ENCODE measurements at places on chromosomes 6 and 20.

GRCh38 chr20:57755609-57756008 is 45.8 kb upstream of the PMEPA1 start:
- no peak for DNase-seq

GRCh38 chr20:34998331-34998950 is 42.8 kb downstream of the MYH7B start:
- no peak for DNase-seq

DNA sequence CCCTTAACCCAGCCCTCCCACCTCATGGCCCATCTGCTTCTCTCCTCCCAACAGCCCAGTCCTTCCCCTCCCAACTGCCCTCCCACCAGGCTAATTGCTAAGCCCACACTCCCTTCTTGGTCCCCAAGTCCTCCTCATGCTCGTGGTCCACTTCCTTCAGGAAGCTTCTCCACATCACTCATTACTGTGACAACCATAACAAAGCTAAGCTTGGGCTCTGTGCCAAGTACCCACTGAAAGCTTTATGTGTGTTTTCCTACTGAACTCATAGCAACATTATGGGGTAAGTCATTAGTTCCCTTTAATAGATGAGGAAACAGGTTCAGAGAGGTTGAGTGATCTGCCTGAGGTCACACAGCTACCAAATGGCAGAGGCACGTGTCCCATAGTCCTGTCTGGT is 16.2 kb downstream of the FRS3 start:
- no peak for DNase-seq

DNA sequence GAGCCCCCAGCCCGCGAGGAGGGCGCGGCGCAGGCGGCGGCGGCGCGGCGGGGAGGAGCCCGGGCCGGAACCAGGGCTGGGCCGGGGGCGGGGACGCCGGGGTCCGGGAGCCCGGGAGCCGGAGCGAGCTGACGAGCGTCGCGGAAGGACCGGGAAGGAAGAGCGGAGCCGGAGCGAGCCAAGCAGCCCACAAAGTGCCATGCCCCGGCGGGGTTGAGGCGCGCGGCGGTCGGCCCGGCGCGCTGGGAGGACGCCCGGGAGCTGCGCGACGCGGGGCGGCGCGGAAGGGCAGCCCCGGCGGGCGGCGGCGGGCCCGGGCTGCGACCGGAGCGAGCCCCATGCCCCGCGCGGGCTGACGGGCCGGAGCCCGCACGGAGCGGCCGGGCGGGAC is 289 bp downstream of the FOXP4 start:
- DNase-seq: peak; percentile 27

DNA sequence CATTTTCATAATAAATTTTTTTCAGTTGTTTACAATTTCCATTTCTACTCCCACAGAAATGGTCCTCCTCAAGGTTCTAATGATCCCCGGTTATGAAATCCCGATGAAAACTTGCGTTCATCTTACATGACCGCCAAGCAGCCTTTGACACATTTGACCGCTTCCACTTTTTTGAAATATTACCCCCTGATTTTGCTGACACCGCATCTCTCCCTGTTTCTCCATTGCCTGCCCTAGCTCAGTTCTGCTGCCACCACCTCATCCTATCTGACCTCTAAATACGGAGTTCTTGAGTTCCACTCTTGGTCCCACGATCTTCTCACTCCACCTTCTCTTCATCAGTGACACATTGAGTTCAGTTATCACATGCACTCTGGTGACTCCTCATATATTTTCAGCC is 74.1 kb downstream of the SLC35B3 start:
- DNase-seq: no peak

- DNase-seq: no peak
Observed at GRCh38 chr20:10075606-10076005, 40.8 kb downstream of the ANKEF1 start.

DNA sequence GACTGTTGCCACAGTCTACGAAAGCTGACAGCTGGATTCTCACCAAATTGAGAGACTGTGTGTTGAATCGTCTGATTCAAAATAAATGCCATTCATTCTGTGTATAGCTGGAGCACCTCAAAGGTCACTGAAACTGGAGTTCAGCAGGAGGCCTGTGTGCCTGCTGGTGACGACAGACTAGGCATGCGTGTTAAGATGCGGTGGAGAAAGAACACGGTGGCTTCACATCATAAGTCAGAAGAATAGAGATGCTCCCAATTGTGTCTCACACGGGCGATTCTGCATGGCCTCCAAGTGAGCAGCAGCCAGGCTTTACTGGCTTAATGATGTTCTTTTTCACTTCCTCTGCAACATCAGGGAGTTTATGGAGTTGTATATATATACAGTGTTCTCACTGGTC is 32.3 kb downstream of the SNHG17 start:
- no peak for DNase-seq

- DNase-seq: no peak
Observed at GRCh38 chr20:34624629-34625028, 52.3 kb downstream of the PIGU start.

DNA sequence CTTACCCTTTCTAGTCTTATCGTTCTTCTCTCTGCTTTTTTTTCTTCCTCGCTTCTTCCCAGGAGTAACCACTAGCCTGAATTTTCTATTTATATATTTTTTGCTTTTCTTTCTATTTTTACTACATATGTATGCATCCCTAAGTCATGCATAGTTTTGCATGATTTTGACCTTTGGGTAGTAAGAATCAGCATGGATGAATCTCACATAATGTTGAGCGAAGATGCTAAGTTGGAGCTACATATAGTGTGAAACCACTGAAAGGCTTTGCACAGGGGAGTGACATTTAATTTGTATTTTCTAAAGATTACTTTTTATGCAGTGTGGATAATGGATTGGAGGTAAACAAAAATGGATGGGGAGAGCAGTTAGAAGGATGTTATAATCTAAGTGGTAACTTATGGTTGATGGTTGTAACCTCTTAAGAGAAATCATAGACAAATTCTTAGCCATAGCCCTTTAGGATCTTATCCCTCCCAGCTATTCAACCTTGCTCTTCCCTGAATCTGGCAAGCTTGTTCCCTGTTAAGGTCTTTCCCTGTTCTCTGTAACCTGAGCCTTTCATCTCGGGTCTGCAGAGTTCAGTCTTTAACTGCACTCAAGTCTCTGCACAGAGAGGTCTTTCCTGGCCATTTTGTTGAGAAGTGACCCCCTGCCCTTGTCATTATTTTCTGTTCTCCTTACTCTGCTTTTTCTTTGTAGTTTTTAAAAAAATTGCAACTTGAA is 18.0 kb downstream of the PEX7 start:
- DNase-seq: no peak

DNA sequence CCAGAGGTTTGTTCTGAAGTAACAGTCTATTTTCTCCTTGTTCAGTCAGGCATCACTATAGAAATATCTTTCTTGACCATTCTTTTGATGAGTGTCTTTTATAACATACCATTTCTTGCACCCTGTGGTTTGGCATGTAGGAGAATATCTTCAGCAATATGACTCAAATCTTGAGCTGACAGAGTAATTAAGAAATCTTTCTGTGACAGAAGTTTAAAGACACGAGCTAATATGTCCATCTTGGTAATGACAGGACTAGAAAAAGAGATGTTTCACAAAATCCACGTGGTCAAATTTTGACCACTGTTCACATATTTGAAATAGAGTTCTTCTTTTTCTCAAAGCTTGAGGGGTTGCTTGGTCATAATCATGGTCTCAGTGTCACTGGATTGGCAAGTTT is 149.9 kb downstream of the MYB start:
- no peak for DNase-seq

GRCh38 chr20:25738198-25738597 is 41.5 kb upstream of the ZNF337 start:
- DNase-seq: no peak

GRCh38 chr6:102994866-102995265 is 1601.4 kb downstream of the GRIK2 start:
- no peak for DNase-seq

- no peak for DNase-seq
Observed at GRCh38 chr6:144217264-144217663, 66.9 kb downstream of the STX11 start.

GRCh38 chr20:25195962-25196785 is 662 bp downstream of the ENTPD6 start:
- DNase-seq: peak; percentile 29

GRCh38 chr6:157173776-157174175 is 149.5 kb downstream of the TMEM242 start:
- DNase-seq: no peak

GRCh38 chr6:111666847-111667246 is 61.2 kb upstream of the TRAF3IP2 start:
- no peak for DNase-seq

DNA sequence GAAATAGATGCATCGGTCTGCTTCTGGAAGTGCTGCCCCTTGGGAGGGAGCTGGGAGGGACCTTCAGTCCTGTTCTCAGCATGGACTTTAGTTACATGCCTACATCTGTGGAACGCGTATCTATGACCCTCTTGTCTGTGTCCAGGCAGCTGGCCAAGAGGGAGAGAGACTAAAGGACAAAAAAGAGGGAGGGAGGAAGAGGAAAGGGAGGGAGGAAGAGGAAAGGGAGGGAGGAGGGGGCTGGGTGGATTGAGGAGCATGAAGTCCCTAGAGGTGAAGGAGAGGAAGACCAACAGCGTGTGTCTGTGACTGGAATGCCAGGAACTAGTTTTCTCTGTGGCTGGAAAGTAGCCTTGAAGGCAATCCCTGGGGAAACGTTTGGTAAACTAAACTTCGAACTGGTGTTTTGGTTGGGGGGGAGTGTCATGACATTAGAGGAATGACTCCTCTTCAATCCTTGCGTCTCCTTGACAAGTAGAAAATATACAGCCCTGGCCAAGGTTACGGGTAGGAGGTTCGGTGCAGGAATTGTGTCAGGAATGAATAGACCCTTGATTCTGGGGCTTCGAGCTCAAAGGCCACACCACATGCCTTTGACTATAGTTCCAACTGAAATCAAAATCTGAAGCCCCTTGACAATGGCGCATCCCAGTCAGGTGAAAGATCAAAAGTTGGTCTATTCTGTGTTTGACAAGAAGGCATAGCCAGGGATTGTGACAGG is 52.0 kb upstream of the PLEKHG1 start:
- DNase-seq: no peak

DNA sequence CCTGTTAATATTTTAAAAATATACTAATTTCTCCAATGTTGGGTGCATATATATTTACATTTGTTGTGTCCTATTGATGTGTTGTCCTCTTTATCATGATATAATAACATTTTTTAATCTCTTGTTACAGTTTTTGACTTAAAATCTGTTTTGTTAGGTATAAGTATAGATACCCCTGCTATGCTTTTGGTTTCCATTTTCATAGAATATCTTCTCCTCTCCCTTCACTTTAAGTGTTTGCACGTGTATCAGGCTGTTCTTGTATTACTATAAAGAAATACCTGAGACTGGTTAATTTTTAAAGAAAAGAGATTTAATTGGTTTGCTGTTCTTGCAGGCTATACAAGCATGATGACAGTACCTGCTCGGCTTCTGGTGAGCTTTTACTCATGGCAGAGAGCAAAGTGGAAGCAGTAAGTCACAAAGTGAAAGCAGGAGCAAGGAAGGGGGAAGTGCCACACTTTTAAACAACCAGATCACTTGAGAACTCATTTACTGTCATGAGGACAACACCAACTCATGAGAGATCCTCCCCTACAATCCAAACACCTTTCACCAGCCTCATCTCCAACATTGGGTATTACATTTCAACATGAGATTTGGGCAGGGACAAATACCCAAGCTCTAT is 340.5 kb upstream of the SYNCRIP start:
- no peak for DNase-seq

DNA sequence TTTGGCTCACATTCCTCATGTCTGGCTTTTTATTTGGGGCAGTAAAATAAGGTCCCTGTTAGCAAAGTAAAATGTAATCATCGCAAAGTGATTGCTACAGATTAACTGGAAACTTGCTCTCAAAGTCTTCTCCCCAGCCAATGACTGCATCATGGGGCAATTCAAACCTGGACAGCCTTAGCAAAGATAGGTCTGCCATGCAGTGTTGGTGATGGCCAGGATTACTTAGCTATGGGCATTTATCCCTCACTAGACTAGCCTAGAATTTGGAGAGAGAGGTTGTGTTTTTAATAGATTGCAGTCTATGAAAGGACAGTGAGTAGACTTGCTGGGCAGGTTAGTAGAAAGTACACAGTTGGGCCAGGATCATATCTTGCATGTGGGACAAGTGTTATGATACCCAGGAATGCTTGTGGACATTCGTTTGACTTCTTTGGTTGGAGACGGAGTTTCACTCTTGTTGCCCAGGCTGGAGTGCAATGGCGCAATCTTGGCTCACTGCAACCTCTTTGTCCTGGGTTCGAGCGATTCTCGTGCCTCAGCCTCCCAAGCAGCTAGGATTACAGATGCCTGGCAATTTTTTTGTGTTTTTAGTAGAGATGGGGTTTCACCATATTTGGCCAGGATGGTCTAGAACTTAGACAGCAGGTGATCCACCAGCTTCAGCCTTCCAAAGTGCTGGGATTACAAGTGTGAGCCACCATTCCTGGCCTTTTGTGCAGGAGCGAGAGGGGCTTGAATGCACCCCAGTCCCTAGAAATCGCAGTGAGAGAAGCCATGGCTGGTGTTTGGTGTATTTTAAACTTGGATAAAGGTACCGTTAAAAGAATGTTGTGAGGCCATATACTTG is 3.4 kb downstream of the RPS12 start:
- no peak for DNase-seq

DNA sequence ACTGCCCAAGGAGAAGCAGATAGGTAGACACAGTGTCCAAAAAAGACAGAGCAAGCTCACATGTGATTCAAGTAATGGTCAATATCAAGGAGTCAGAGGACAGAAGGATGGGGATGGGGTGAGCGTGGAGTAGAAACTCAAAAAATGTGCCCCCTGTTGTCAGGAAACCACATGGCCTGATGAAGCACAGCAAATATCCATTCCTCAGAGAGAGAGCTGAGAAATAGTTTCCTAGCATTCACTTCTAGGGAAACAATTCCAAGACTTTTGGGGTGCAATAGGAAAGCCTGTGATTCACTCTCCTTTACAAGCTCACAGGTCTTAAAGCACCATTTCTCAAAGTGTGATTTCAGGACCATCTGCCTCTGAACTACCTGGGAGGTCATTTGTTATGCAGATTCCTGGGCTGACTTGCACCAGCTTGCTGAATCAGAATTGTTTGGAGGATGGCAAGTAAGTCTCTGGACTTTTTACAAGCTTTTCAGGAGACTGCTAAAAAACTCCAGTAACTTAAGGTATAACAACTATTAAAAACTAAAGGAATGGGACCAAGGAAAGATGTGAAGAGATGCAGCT is 432.8 kb downstream of the HDGFL1 start:
- DNase-seq: no peak

DNA sequence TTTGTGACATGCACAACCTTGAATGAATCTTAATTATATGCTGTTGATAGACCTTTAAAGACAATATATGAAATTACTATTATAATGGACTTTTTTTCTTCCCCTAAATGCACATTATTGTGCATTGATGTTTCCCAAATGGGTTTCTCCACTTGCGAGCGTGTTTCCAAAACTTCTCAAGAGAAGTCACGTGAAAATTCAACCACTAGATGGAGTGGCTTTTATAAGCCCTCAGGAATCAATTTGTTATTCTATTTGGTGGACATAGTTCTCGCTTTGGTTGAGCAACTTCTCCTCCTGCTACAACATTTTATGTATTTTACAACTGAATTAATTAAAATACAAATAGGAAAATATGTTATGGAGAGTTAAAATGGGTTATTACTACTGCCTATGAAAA is 9.0 kb downstream of the CNR1 start:
- no peak for DNase-seq

- no peak for DNase-seq
Observed at GRCh38 chr6:2730353-2731107, 20.2 kb downstream of the MYLK4 start.

Measured in effector CD4-positive, alpha-beta T cell (primary cell).